ENCODE measurements at places on chromosomes 1 and 21. TPM values are rescaled to one million over a fixed set of nuclear protein-coding genes. Genes with fewer than 3 reads are reported as not detected.

- no peak overlapping the region for H3K4me3 ChIP-seq
- H3K4me1 ChIP-seq: peaks cover 7% of the 10 kb centered on the region
- H3K36me3 ChIP-seq: no peaks in the 10 kb centered on the region
- H3K27me3 ChIP-seq: no peaks in the 10 kb centered on the region
- H3K27ac ChIP-seq: no peak overlapping the region
Measured at GRCh38 chr1:117563492-117563875, 42.4 kb upstream of the TENT5C start.

DNA sequence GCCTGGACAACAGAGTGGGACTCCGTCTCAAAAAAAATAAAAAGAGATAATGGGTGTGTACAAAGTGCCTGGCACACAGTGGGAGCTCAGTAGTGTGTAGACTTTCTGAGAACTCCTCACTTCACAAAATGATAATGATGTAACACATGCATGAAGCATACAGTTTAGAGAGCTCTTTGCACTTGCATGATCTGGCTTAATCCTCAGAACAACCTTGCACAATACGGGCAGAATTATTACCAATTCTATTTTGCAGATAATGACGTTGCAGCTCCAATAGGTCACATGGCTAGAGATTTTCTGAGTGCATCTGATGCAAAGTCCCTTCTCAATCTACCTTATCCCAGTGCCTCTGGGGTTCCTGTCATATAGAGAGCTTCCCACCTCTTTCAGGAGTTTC lies 71.4 kb downstream of the CD247 start:
- no peak overlapping the region for H3K27ac ChIP-seq
- H3K27me3 ChIP-seq: no peaks in the 10 kb centered on the region
- DNase-seq: no peak

GRCh38 chr1:58457023-58457635 lies 89.4 kb downstream of the OMA1 start:
- no peaks in the 10 kb centered on the region for H3K27me3 ChIP-seq
- H3K4me3 ChIP-seq: no peak overlapping the region
- peak overlapping the region; percentile 36 for H3K27ac ChIP-seq
- no peaks in the 10 kb centered on the region for H3K36me3 ChIP-seq

- H3K4me1 ChIP-seq: peaks cover 10% of the 10 kb centered on the region
- H3K27me3 ChIP-seq: no peaks in the 10 kb centered on the region
- DNase-seq: no peak
- no peak overlapping the region for H3K27ac ChIP-seq
- H3K36me3 ChIP-seq: no peaks in the 10 kb centered on the region
Measured at GRCh38 chr1:212430955-212431394, 1.7 kb upstream of the NENF start.

DNA sequence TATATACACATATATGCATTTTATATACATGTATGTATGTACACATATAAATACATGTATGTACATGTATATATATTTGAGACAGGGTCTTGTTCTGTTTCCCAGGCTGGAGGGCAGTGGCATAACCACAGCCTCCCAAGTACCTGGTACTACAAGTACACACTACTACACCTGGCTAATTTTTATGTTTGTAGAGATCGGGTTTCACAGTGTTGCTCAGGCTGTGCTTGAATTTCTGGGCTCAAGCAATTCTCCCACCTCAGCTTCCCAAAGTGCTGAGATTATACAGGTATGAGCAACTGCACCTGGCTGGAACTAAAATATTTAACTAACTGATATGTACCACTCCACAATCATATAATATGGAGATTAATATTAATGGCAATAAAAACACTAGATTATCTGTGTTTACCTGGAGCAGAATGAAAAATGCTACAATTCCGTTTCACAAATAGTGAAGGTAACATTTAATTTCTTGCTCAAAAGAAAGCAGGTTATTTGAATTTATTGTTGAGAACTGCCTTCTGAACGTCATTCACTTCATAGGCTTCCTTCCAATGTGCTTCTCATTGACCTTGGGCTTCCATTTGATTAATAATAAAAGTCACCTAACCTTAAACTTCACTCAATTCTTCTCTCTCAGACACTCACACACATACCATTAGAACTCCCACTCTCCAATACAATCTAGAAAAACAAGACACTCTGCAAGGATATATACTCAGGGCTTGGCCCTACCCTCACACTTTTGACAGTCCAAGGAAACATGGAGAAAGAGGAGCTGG lies 57.0 kb downstream of the PTGER3 start:
- DNase-seq: no peak
- H3K4me1 ChIP-seq: no peaks in the 10 kb centered on the region
- no peak overlapping the region for H3K27ac ChIP-seq
- peaks cover 4% of the 10 kb centered on the region for H3K27me3 ChIP-seq

DNA sequence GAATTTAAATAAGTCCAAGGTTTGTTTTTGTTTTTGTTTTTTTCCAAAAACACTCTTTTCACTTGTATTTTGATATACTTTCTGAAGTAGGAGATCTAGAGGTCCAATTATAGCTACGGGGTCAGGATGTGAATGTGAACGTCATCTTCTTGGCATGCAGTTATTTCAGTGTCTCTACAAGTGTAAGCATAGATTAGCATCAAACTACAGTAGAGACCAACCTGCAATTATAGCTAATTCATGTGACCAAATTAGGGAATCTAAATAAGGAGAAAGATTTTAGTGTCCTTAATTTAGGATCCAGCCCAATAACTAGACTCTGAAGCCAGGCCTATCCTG lies 107.3 kb upstream of the PALMD start:
- H3K27me3 ChIP-seq: no peaks in the 10 kb centered on the region
- H3K4me3 ChIP-seq: no peak overlapping the region
- no peak overlapping the region for H3K27ac ChIP-seq

DNA sequence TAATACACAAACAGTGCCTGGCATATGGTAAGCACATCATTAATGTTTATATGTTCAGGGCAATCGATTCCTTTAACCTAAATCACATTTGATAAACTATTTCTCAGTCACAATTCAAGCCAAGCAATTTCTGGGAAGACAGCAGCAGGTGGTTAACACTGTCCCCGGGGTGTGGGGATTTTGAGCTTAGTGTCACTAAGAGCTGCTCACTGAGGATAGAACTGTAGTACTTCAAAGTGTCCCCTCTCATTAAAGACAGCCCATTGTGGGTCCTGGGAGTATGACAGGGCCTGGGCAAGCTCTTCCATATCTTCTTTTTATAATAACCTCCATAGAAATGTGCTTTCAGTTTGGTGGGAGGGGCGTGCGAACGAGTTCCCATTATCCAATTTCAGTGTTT lies 8.4 kb upstream of the GALNT2 start:
- no peak for DNase-seq
- H3K36me3 ChIP-seq: no peaks in the 10 kb centered on the region
- H3K4me1 ChIP-seq: no peaks in the 10 kb centered on the region
- no peak overlapping the region for H3K4me3 ChIP-seq
- H3K27ac ChIP-seq: no peak overlapping the region
- no peaks in the 10 kb centered on the region for H3K27me3 ChIP-seq

- H3K4me3 ChIP-seq: no peak overlapping the region
- DNase-seq: peak; percentile 16
Measured at GRCh38 chr1:9843576-9843945, 19.8 kb upstream of the CLSTN1 start.

GRCh38 chr1:59487335-59488031 lies 190.6 kb downstream of the FGGY start:
- no peaks in the 10 kb centered on the region for H3K4me1 ChIP-seq
- H3K27me3 ChIP-seq: no peaks in the 10 kb centered on the region
- no peaks in the 10 kb centered on the region for H3K36me3 ChIP-seq
- H3K4me3 ChIP-seq: no peak overlapping the region

DNA sequence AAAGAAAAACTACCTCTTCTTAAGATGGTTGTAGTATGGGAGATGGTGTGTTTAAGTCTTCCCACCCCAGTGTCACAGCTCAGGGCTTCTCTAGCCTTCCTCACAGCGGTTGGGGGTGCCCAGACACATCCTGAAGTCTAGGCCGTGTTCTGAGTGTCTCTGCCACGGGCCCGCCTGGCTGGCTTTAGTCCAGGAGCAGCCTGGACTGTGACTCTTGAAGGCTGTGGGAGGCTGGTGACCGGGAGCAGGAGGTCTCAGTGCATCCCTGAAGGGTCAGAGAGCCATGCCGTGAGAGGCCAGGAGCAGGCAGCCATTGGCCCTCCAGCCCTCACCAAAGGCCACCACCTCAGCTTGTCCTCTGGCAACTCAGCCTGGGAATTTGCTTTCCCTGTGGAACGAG lies 4.5 kb downstream of the EPHX1 start:
- H3K4me3 ChIP-seq: no peak overlapping the region
- no peaks in the 10 kb centered on the region for H3K36me3 ChIP-seq
- peaks cover 75% of the 10 kb centered on the region for H3K4me1 ChIP-seq
- no peaks in the 10 kb centered on the region for H3K27me3 ChIP-seq
- H3K27ac ChIP-seq: peak overlapping the region; percentile 93
- no peak for DNase-seq

DNA sequence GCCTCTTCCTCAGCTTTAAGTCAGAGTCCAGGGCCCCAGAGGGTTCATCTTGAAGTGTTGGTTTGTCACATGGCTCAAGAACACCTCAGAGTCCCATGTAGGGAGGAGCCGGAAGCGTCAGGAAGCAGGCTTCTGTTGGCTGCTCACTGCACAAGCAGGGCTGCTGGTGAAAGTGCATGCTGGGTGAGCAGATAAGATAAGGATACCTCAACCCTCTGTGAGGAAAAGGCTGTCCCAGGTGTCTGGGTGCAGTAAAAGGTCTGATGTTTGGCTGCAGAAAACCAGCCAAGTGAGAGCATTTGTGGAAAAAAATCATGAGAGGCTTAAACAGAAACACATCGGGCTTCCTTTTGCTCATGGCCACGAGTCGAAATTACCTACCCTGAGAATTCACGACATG lies 6.2 kb upstream of the TEX35 start:
- H3K27ac ChIP-seq: no peak overlapping the region
- no peaks in the 10 kb centered on the region for H3K36me3 ChIP-seq
- no peak overlapping the region for H3K4me3 ChIP-seq

DNA sequence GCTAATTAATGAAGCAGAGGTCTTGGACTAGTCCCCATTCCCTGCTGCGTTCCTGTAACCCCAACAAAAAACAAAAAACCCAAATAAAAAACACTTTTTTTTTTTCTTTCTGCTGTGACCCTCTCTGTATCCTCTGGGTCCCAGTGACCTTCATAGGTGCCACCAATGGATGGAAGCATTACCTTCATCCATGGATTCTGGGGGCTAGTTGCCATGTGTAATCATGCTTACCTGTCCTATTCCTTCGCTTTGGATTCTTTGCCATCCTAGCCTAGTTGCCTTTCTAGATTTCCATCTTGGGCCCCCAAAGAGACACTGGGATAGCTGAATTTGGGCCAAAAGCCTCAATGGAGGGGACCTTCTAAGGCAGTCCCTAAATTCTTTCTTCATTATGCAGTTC lies 1208.7 kb downstream of the BRINP3 start:
- H3K36me3 ChIP-seq: no peaks in the 10 kb centered on the region
- H3K4me1 ChIP-seq: no peaks in the 10 kb centered on the region
- H3K27me3 ChIP-seq: no peaks in the 10 kb centered on the region

DNA sequence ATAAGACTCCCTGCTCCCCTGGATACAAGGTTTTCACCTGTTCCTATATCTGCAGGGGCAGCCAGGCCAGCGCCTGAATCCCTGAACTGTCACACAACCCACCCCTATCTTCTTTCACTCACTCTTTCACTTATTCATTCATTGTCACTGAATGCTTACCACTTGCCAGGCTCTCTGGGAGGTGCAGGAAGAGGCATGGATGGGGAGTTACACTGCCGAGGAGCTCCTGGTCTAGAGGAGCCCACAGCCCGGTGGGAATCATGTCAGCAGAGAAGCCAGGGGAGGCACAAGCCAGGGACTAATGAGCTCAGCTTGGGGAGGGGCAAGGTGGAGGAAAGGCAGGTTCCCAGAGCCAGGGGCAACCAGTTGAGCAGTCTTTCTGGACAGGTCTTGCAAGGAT lies 155.8 kb downstream of the TRABD2B start:
- H3K4me1 ChIP-seq: peaks cover 15% of the 10 kb centered on the region
- no peaks in the 10 kb centered on the region for H3K27me3 ChIP-seq
- no peak for DNase-seq
- no peak overlapping the region for H3K27ac ChIP-seq
- no peak overlapping the region for H3K4me3 ChIP-seq

DNA sequence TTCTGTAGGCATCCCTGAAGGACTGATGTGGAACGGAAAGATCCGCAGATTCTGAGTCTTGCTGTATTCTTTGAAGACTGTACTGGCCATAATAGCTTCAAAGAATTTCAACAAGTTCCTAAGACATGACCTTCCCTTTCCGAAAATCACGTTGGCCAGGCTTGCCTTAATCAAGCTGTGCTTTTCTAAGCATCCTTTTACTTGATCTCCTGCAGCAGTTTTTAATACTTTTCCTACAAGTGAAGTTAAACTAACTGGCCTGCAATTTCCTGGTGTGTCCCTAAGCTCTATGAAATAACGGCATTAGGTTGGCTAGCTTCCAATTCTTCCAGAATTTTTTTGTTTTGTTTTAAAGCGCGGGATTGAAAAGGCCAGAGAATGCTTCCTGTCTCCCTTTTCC lies 40.3 kb downstream of the SPAG17 start:
- H3K27me3 ChIP-seq: no peaks in the 10 kb centered on the region
- no peaks in the 10 kb centered on the region for H3K36me3 ChIP-seq
- no peaks in the 10 kb centered on the region for H3K4me1 ChIP-seq
- DNase-seq: no peak
- no peak overlapping the region for H3K27ac ChIP-seq
- H3K4me3 ChIP-seq: no peak overlapping the region

- H3K36me3 ChIP-seq: no peaks in the 10 kb centered on the region
- H3K4me1 ChIP-seq: no peaks in the 10 kb centered on the region
- H3K4me3 ChIP-seq: no peak overlapping the region
- no peak for DNase-seq
- no peaks in the 10 kb centered on the region for H3K27me3 ChIP-seq
- no peak overlapping the region for H3K27ac ChIP-seq
Measured at GRCh38 chr1:73701826-73702225, 496.1 kb downstream of the LRRIQ3 start.

DNA sequence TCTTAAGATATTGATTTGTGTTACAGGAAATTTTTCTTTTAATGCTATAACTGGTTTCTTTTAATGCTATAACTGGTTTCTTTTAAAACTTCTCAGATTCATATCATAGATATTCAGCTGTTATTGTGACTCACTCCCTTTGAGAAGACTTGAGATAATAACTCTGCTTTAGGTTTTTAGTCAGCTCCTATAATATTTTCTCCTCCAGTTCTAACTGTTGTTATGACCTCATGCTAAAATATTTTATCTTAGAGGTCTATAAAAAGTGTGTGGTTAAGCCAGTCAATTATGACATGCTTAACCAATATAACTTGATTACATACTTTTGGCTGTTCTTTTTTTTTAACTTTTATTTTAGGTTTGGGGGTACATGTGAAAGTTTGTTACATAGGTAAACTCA lies 280.2 kb downstream of the PTGER3 start:
- no peak for DNase-seq
- H3K27ac ChIP-seq: no peak overlapping the region
- no peaks in the 10 kb centered on the region for H3K4me1 ChIP-seq

GRCh38 chr1:26275580-26276431 lies 4.1 kb upstream of the SH3BGRL3 start:
- DNase-seq: peak; percentile 82
- peaks cover 7% of the 10 kb centered on the region for H3K36me3 ChIP-seq
- H3K27ac ChIP-seq: peak overlapping the region; percentile 61

The ANKRD34A gene
- total RNA-seq: 0.17 TPM

The H6PD gene
- total RNA-seq: 47.7 TPM

The NUDT4B gene
- total RNA-seq: 21.0 TPM

Measured in liver (tissue), 10 donors.